Stimulated activated naive CD4-positive, alpha-beta T cell (primary cell): ENCODE measurements at places on chromosomes 16 and 17.
A peak's percentile ranks its signal among the peaks of the same experiment; 100 is the strongest.

DNA sequence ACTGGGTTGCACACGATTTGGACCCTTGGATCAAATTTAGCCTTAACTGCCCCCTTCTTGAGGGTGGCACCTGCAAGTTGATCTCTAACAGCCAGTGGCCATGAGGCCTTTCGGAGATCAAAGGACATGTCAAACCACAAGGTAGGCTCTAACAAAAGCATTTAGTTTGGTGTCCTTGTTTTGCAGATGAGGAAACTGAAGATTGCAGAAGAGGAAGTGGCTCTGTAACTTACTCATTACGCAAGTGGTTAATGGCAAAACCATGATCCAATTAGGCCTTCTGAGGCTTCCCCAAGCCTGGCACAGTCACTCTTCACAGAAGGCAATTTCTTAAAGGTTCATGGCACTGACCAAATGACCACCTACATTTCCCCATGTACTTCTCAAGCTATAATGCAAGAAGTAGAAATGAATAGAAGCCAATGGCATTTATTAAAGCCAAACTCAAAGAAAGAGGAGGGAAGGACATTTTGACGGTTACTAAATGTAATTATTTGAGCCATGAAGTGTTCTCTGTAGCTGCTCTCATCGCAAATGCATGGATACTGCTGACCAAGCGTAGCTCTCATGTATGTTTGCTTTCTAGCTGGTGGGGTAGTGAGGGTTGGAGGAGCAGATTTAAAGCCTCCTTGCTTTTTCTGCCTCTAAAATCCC lies 32.8 kb upstream of the ABCC12 start:
- no peak for DNase-seq

- no peak for DNase-seq
Observed at GRCh38 chr17:13374203-13375143, 227.3 kb downstream of the HS3ST3A1 start.

- no peak for DNase-seq
Observed at GRCh38 chr17:56130631-56131030, 22.6 kb upstream of the ANKFN1 start.

DNA sequence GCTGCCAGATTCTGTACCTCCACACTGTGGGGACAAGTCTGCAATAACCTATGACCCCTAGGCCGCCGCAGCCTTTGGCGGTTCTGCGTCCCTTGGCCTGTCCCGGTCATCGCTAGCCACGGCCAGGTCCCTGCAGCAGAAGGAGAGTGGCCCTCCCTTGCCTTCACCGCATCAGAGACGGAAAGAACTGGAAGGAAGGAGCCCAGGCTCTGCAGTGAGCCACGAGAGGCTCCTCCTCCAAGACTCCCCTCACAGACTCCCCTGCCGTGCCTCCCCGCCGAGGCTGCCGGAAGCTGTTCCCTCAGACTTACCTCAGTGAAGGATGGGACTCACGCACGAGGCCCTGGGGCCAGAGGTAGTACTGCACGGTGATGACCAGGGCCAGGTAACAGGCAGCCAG lies 11.0 kb downstream of the SLC38A8 start:
- DNase-seq: no peak

DNA sequence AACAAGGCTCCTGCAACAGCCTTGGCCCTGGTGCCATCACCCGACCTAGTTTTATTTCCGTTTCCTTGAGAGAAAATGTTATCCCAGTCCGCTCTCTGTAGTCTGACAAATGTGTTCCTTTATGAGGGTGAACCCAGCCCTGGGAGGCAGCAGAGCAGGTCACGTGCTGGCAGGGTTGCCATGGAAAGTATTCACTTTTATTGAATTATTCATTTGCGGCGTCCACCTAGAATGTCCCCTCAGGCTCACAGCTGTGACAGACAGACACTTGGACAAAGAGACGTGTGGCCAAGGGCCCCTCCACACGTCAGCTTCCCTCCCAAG lies 90.0 kb downstream of the WSCD1 start:
- DNase-seq: no peak

- no peak for DNase-seq
Observed at GRCh38 chr17:41549596-41550039, 21.5 kb upstream of the KRT19 start.

GRCh38 chr16:2512735-2513404 lies 882 bp upstream of the ATP6V0C start:
- DNase-seq: peak; percentile 56
